Bronchial epithelial cell (primary cell): ENCODE measurements at places on chromosomes 2 and 18.

- no peak for DNase-seq
These were observed 144.6 kb downstream of the CDC42EP3 start for GRCh38 chr2:37526856-37527255.

- no peak for DNase-seq
These were observed 339.0 kb downstream of the SMAD2 start for GRCh38 chr18:47591429-47591828.

GRCh38 chr2:239118675-239119211, 270.9 kb downstream of the TWIST2 start:
- no peak for DNase-seq

DNA sequence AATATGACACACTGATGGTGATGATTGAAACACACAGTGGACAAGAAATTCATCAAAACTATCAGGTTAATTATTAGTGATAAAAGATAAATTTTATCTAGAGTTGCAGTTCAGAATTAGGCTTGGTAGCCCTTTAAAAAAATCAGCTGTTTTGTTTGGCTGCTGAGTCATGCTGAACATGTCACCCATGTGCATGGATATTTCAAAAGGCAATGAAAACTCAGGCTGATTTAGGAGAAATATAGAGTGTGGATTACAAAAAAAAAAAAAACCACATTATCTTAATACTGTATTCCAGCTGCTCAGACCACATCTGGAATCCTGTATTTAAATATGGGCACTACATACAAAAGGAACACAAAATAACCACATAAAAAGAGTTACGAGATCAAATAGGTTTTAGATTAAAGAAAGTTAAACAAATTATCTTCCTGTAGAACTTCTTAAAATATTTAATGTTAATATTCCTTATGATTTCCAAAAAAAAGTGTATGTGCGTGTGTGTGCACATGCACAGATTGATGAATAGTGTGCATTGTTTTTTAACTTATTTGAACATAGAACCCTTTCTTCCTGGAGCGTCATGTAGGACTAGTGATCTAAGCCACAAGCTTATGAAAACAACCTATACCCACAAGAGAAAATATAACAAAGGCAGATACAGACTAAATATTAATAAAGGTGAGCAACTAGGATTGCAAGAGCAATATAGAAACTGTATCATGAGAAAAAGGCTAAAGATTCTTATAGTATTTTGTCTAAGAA, 186.2 kb downstream of the STK39 start:
- peak; percentile 11 for DNase-seq

DNA sequence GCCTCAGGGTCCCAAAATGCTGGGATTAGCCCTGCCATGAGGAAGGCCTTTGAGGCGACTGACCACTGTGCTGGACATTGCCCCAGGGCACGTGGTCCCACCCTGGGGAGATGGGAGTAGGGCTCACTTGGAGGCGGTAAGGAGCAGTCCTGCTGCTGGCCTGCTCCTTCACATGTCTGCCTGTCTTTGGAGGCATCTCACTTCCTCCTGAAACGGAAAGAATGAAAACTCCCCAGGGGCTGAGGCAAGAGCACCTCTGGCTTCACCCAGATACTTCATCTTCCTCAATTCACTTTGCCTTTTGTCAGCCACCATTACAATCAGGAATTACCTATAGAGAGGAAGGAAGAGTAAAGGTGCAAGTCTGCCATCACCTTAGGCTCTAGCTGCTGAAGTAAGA, 59.9 kb upstream of the GATA6 start:
- DNase-seq, result no peak

- DNase-seq, result no peak
These were observed 31.5 kb downstream of the ACVR1C start for GRCh38 chr2:157596992-157597681.

DNA sequence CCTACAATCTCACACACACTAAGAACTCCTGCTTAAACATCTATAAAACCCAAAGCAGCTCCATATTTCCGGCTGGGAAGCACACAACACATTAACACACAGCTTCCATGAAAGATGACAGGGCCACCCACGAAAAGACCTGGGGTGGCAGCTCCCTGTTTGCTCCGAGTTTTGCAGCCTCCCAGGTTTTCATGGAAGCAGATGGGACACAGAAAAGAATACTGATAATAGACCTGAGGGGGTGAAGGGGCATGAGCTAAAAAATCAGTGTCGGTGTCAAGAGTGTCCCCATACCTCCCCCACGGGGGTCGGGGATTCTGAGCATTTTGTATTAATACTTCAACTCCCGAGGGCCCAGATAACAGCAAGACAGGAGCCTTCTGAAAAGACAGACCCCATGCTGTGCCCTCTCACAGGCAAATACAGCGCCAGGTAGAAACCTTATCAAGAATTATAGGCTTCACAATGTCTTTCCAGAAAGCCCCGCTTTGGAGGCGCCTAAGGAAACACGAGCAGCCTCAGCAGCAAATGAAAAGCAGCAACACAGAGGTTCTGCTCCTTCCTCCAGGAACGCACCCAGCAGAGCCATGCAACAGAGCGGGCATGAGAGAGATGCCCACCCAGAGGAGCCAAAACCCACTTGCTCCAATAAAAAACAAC, 50.5 kb downstream of the ZNF516 start:
- no peak for DNase-seq

GRCh38 chr2:178436662-178437061, 14.3 kb downstream of the PRKRA start:
- no peak for DNase-seq

DNA sequence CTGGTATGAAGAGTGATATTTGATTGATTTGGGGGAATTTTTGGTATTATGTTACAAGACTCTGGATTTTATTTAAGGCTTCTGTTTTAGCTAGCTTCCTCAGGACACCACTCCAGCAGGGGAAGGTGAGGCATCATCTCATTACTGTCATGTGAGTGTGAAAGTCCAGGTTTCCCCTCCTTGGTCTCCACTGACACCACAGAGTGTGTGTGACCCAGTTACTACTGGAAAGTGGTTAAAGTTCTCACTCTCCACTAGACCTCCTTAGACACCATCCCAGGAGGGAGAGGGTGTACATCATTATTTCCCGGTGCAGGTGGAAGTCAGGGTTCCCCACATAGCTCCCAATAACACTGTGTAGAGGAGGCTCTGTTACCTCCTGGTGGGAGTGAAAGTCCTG, 35.8 kb upstream of the EPG5 start:
- no peak for DNase-seq

- DNase-seq, result no peak
These were observed 417.8 kb upstream of the SPHKAP start for GRCh38 chr2:228599297-228599696.

DNA sequence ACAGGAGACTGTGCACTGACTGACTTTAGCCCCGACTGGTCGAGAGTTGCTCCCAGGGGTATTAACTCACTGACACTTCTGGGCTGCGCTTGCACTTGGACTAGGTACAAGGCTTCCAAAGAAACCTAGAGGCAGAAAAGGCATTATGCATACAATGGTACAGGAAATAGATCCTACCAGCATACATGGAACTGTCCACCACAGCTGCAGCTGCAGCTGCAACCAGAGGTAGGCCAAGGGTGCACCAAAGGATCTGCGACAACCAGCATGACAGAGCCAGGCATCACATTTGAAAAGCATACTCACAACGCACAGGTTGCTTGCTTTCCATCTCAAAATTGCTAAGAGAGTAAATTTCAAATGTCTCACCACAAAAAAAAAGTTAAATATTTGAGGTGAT, 22.6 kb upstream of the PGAP1 start:
- no peak for DNase-seq
